SK-MEL-5 (cell line): ENCODE measurements at places on chromosomes 1 and 21.

- DNase-seq, result no peak
Observed at GRCh38 chr21:44962403-44962966, 22.7 kb downstream of the SLX9 start.

DNA sequence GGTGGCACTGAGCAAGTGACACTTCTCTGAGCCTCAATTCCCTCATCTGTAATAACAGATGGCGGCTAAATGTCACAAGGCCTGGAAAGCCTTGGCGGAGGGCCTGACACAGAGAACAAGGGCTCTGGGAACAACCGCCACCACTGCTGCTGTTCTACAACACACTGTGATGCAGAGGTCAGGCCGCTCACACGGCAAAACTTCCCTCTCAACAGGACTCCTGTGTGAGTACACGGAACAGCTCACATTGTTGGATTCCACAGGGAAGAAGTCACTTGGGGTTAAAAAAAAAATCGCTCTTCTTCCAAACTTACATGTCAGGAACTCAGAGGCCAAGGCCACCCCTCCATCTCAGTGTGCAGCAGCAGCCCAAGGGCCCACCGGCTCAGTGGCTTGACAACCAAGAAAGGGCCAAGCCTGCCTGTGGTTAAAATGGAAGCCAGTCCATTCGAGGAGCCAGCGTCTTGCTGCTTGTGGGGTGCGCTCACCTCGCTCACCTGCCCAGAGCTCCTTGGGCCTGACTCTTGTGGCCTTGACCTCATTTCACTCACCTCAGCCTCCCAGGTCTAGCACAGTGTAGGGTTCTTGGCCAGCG is 101.1 kb downstream of the RAVER2 start:
- no peak for DNase-seq

DNA sequence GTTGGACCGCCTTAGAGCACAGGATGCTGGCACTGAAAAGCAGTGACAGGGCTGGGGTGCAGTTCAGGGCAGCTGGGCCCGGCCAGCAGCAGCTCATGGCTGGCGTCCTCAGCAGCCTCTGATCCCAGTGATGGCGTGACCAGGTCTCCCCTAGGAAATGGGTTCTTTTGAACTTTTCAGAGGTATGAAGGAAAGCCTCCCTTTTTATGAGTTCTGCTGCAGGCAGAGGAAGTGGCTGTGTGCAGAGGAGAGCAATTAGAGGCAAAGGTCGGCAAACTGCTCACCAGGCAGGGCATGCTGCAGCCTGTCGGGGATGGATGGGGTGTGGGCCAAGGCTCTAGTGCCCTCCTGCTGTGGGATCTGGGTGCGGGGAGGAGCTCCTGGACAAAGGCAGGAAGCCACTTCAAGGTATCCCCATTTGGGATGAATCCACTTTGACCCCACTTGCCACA is 45.6 kb upstream of the RAB4A start:
- DNase-seq, result no peak

DNA sequence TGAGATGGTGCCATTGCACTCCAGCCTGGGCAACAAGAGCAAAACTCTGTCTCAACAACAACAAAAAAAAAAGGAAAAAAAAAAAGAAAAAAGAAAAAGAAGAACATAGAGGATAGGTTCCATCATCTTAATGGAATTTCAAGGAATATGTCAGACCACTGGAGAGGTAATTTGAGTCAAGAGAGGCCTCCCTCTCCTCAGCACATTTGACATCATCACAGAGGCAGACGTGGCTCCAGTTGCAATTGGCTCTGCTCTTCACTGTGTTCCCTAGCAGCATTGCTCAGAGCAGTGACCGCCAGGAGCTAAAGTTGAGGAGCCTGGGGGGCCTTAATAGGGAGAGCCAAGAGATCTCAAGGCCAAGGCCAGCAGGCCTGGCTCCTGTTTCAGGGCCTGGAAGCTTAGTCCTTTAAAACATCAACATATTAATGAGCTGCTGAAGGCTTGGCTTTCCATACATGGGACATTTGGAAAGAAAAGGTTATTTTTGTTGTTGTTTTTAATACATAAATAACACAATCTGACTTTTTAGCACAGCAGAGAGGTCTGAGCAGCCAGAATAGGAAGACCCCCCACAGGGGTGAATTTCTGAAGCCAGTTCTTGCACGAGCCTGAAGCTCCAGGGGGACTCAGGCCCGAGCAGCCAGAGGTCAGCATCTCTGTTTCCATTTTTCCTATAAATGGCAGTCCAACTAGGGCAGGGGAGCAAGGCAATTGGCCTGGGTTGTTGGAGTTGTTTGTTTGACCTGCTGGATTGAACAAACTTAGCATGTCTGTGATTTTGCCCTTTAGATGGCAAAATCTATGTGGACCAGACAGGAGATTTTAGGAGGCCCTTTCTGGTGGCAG is 118.3 kb upstream of the FGGY start:
- DNase-seq, result no peak

DNA sequence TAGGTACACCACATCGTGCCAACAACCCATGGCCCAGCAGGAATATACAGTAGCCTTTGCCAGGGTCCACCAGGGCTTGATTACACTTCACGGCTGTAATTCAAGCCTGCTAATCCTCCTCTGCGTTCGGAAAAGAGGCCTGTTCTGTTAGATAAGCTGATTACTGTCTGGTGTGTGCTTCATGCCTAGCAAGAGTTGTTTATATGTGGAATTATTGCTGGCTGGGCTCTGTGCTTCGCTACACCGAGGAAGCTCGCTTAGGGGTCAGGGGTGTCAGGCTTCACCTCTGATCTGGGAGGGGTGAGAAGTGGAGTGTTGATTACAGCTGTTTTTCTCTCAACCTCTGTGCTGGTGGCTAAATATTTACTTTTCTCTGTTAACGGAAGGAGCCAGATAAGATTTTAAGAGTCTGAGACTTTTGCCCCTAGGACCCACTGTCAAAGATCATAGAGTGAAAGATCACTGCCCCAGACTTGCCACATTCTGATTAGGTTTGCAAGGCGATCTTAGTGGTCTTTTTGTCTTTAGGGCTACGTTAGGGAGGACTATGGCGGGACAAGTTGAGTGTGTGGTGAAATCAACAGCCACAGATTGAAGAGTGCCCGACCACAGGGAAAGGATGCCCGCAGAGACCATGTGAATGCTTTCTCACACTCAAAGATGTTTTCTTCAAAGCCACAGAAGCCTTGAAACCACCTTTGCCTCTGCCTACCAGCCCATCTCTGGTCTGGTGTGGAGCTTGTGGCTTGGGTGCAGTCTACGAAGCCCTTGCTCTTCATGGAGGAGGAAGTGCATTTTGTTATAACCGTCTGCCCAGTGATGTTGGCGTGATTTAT is 216.1 kb downstream of the PBX1 start:
- DNase-seq, result no peak

GRCh38 chr1:53669621-53670191 is 69.3 kb downstream of the GLIS1 start:
- no peak for DNase-seq

DNA sequence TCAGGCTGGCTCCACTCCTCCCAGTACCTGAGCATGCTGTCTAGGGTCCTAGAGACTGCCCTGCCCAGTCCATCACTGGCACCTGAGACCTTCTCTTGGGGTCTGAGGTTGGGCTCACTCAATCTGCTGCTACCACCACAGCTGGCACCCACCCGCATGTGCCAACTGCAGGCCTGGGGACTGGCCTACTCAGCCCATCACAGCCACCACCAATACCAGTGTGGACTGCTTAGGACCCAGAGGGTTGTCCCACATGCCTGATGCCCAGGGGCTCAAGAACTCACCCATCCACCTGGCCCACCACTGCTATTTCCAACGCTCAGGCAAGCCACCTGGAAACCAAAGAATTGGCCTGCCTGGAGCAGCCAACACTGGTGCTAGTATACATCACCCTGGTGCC is 63.5 kb downstream of the CYP4B1 start:
- no peak for DNase-seq

- DNase-seq, result peak; percentile 82
Observed at GRCh38 chr1:98557895-98558294, 103.6 kb upstream of the SNX7 start.

DNA sequence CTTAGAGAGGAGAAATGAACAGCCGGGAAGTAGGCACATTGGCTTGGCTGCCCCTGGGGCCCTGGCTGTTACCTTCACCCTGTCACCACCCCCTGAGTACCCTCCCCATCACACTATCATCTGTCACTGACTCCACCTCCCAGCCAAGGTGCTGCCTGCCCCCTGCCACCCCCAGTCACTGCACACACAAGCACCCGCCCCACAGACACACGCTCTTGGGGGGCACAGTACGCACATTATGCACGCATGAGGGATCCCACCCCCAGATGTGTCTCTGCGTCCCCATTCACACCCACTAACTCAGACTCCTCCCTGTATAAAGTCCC is 223.3 kb downstream of the PTPRU start:
- no peak for DNase-seq

- no peak for DNase-seq
Observed at GRCh38 chr21:44405948-44406872, 49.1 kb upstream of the LRRC3 start.

GRCh38 chr1:27513958-27514357 is 24.0 kb upstream of the WASF2 start:
- DNase-seq, result no peak

GRCh38 chr1:151790940-151791651 is 796 bp upstream of the TDRKH start:
- DNase-seq, result peak; percentile 37

- no peak for DNase-seq
Observed at GRCh38 chr1:205547936-205548827, 43.7 kb downstream of the CDK18 start.

GRCh38 chr1:232127190-232127589 is 500.6 kb downstream of the DISC1 start:
- peak; percentile 9 for DNase-seq

GRCh38 chr1:156407344-156407743 is 38.3 kb downstream of the RHBG start:
- DNase-seq, result peak; percentile 30
